Left ventricle myocardium superior (tissue), 1 donor: ENCODE measurements at places on chromosomes 4 and X. TPM values are rescaled to one million over a fixed set of nuclear protein-coding genes. Genes with fewer than 3 reads are reported as not detected.

- no peak for DNase-seq
These were observed 13.4 kb downstream of the EVC start for GRCh38 chr4:5724377-5724776.

- DNase-seq = no peak
These were observed 4.2 kb upstream of the MSANTD1 start for GRCh38 chr4:3244747-3245146.

GRCh38 chr4:53693408-53693807 lies 102.1 kb upstream of the LNX1 start:
- no peak for DNase-seq

- no peak for DNase-seq
These were observed 4.0 kb upstream of the SLC34A2 start for GRCh38 chr4:25651682-25652081.

DNA sequence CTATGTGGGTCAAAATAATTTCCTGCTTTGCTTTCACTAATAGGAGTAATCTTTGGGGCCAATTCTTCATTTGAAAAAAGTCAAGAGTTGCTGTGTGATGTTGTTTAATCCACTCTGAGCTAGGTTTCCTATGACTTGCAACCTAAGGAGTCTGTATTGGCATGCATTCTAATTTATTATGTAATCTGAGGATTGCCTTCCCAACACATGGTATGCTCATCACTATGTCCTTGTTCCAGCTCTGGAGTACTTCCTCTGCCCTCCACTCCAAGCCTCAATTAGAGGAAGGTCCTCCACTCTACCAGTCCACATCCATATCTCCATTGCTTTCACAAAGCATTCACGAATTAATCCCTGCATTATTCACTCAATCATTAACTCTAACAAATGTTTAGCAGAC lies 56.1 kb downstream of the PPP3CA start:
- no peak for DNase-seq

GRCh38 chrX:120653000-120653399 lies 23.1 kb upstream of the C1GALT1C1 start:
- DNase-seq = no peak

- no peak for DNase-seq
These were observed 19.1 kb downstream of the EIF4E start for GRCh38 chr4:98909646-98910401.

- no peak for DNase-seq
These were observed 2.6 kb upstream of the CPZ start for GRCh38 chr4:8589823-8590545.

GRCh38 chr4:124253080-124253479 lies 459.5 kb downstream of the ANKRD50 start:
- no peak for DNase-seq

GRCh38 chr4:78945651-78946179 lies 6.5 kb upstream of the PAQR3 start:
- no peak for DNase-seq

DNA sequence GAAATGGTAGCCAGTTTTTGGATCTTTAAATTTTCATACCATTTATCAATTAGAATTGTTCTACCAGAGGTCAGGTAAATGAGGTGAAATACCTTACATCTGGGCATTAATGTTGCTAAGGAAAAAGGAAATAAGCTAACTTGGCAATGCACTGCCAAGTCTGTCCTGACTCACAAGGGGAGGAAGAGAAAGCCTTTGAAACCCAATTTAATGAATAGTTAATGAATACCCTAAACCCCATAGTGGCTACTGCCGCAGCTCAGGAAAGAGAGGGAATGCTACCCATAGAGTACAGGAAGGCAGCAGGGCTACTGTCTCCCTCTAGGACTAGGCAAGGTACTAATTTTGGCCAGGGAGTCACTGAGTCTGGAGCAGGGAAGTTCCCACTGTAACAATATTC lies 16.8 kb upstream of the DHX15 start:
- no peak for DNase-seq

GRCh38 chrX:31545726-31546125 lies 473.9 kb upstream of the FTHL17 start:
- no peak for DNase-seq

GRCh38 chrX:150495496-150495895 lies 72.9 kb upstream of the MTM1 start:
- DNase-seq = no peak

- DNase-seq = no peak
These were observed 4.8 kb downstream of the USP38 start for GRCh38 chr4:143189528-143189927.

GRCh38 chrX:66200855-66201795 lies 37.1 kb downstream of the HEPH start:
- DNase-seq = no peak

DNA sequence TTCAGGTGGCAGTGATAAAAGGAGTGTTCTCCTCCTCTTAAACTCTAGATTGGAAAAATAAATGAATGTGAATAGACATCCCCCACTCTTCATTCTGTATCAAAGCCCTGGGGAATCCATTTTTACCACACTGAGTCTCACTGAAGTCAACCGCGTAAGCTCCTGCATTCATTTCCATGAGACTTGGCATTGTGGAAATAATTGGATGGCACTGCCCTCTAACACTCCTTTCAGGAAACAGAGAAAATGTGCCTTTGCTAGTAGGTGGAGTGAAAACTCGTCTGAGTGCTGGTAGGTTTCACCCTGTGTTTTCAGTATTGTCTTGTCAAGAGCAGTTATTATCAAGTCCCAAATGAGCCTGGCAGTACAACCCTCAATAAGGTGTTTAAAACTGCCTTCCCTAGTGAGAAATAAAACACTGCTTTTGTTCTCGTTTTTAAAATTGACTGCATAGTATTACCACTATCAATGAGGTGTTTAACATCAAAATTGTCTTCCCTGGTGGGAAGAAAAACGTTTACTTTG lies 9.7 kb upstream of the CDKN2AIP start:
- no peak for DNase-seq

- no peak for DNase-seq
These were observed 505.5 kb upstream of the TENM3 start for GRCh38 chr4:181737744-181738143.

DNA sequence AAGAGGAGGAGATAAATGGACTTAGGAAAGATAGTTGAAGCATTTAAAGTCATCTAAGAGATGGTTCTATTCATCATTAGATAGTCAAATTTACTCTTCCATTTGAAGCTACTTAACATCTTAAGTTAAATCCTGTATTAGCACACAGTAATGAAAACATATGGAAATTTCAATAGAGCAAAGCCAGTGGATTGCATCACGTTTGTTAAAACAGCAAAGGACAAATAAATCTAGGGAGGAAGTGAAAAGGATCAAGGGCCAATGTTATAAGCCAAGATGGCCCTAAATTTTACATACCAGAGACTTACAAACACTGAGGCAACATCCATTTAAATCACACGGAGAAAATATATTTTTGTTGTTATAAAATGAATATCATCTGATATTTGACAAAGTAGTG lies 602.8 kb downstream of the INPP4B start:
- no peak for DNase-seq

DNA sequence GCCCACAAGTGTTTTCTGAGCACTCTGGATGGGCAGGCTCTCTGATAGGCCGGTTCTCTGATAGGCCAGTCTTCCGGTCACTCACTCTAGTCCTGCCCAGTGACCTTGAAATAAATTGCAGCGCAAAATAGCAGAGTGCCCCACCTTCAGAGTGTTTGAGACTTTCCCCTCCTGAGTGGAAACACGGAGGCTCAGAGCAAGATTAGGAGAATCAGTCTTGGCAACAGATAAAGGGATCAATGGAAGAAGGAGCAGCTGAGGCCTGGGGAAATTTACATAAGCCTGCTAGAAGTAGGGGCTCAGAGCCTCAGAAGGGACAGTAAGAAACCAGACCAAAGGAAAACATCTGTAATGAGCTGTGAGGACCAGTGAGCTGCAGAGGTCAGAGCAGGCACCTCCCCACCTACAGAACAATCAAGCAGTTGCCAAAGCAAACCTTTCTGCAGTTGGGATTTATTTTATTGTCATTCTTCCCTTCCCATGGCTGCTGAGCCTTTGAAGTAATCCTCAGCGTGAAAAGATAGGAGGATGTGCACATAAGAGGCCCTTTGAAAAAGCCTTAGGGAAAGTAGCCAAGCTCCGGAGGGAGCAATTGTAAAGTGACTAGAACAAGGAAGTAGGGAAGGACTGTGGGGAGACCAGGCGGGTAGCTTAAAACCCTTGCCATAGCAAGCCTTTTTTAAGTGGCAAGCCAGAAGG lies 89.1 kb upstream of the TSPAN5 start:
- DNase-seq = no peak

DNA sequence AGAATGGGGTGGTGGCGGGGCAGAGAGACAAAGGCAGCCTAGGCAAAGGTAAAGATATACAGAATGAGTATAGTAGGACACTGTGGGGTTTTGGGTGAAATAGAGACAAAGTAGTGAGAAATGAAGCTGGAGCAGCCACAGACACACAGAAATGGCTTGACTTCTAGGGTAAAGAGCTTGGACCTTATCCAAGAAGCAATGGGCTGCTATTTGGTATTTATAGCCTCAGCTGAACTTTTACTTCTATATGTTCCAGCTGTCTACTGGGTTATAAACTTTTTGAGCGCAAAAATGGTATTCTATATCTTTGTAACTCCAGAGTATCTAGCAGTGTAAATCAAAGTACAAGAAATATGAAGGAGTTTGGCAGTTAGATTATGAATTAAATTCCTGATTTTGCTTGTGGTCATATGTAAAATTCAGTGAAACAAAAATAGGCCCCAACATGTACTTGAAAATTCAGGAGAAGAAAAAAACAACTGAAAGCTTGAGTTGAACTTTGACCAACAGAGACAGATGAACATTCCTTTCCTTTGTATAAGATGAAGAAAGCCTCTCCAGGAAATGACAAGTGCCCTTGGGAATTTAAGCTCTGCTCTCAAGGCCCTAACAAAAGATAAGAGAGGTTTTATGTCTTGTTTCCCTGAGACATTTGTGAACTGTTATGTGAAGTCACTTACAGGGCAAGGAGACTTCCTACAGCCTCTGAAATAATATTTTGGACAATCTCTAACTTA lies 354.1 kb downstream of the CHIC1 start:
- DNase-seq = no peak

- no peak for DNase-seq
These were observed 488.8 kb upstream of the CPEB2 start for GRCh38 chr4:14513471-14513870.

- no peak for DNase-seq
These were observed 22.5 kb upstream of the ARHGAP6 start for GRCh38 chrX:11688201-11688600.

- DNase-seq = no peak
These were observed 43.8 kb downstream of the PDS5A start for GRCh38 chr4:39933671-39934590.

GRCh38 chrX:136390921-136391320 lies 90.2 kb downstream of the ADGRG4 start:
- DNase-seq = no peak

- DNase-seq = no peak
These were observed 377.8 kb upstream of the PRKX start for GRCh38 chrX:4091046-4091760.

DNA sequence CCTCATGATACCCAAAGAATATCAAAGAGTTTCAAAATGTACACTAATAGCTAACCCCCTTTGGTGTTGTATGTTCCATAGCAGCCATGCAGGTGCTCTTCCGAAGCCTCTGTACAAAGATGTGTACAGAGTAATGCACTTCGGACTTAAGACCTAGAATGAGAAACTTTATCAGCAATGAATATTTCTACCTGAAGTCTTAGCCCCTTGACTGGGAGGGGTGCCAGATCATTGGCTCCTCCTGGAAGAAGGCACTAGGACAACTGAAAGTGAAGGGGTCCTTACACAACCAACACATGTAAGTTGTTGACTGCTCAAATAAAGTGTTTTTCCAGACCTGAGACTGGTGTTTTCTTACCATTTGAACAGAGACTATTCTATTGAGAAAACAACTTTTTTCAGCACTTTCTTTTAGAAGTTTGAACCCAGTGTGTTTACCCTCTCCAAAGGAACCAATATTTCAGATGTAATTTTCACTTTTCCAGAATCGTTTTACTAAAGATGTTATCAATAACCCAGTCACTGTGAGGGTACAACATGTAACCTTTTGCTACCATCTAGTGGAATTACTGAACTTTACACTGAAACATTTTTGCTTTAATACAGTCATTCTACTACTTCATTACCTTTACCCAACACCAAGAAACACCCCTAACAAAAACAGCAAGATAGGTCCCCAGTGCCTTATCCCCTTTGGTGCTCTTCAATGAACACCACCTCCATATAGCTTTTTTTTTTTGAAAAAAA lies 33.3 kb upstream of the PRDX4 start:
- DNase-seq = no peak

DNA sequence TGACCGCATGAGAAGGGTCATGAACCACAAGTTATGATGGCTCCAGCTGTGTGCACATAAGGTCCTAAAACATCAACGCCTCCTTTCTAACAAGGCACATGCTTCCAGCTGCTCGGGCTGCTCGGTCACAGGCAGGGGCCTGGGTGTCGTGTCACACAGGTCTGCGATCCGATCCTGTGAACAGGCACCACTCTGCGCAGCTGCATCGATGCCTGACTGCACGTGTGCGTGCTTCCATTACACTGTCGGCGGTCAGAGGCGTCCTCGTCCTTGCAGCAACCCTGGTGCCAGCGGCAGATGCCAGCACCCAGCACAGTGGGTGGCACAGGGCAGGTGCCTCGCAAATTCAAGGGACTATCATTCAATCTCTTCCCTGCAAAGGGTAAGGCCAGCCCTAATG lies 23.9 kb downstream of the ZFYVE28 start:
- no peak for DNase-seq

- DNase-seq = no peak
These were observed 17.1 kb upstream of the TLR1 start for GRCh38 chr4:38821739-38822138.

- no peak for DNase-seq
These were observed 202.9 kb downstream of the CHIC1 start for GRCh38 chrX:73765776-73766430.

DNA sequence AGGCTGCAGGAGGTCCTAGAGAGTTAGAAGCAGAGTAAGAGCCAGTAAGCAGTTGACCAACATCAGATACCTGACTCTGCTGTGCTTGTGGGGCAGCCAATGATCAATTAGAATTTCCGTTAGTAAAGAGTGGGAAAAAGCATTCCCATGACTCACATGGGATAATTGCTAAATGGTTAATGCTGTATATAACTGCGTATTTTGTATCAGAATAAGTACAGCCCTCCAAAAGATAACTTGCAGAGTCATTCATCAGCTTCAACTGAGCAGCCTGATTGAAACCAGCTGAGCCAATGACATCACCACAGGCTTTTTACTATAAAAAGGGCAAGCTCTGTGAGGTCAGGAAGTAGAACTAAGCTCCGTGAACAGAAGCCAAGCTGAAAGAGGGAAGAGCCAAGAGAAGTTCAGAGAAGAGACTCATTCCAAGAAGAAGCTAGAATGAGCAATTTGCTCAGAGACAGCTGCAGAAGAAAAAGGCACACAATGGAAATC lies 67.9 kb downstream of the PPP3CA start:
- peak; percentile 34 for DNase-seq

Gene FAM149A
- 12.8 TPM for total RNA-seq

Gene GLUD2
- total RNA-seq = 1.3 TPM

Gene PABPC1L2B
- not detected for total RNA-seq

Gene GIMD1
- not detected for total RNA-seq

Gene IBSP
- total RNA-seq = not detected

Gene POLA1
- 8.0 TPM for total RNA-seq

Gene ALG13
- total RNA-seq = 17.9 TPM

Gene LRAT
- total RNA-seq = 0.27 TPM

Gene IL21
- not detected for total RNA-seq

Gene ASB5
- 3.1 TPM for total RNA-seq

Gene TMEM33
- 21.8 TPM for total RNA-seq

Gene XAGE3
- total RNA-seq = not detected

Gene LONRF3
- total RNA-seq = 4.2 TPM

Gene XAGE1A
- not detected for total RNA-seq

Gene RHOXF1
- not detected for total RNA-seq

Gene P2RY4
- not detected for total RNA-seq
